ENCODE measurements at places on chromosomes 16 and 17.
A peak's percentile ranks its signal among the peaks of the same experiment; 100 is the strongest.

- no peak for DNase-seq
Observed at GRCh38 chr17:50815400-50815799, 20.0 kb upstream of the WFIKKN2 start.

GRCh38 chr16:1297018-1297696 is 12.3 kb upstream of the UBE2I start:
- no peak for DNase-seq

DNA sequence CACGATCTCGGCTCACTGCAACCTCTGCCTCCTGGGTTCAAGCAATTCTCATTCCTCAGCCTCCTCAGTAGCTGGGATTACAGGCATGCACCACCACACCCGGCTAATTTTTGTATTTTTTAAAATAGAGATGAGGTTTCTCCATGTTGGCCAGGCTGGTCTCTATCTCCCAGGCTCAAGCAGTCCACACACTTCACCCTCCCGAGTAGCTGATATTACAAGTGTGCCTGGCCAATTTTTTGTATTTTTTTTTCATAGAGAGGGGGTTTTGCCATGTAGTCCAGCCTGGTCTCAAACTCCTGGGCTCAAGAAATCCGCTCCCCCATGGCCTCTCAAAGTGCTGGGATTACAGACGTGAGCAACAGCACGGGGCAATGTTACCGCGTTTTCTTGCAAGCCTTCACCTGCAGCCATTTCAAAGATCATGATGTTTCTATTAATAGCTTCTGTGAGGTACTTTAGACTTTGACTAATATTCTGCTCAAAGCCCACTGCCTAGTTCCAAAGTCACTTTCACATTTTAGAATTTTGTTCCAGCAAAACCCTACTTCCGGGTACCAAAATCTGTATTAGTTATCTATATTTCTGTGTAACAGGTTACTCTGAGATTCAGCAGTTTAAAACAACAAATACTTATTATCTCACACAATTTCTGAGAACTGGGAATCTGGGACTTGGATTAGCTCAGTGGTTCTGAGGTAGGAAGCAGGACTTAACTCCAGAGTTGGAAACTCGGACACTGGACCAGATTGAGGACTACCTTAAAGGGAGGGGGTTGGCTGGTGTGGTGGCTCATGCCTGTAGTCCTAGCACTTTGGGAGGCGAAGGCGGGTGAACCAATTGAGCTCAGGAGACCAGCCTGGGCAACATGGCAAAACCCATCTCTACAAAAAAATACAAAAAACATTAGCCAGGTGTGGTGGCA is 12.0 kb upstream of the MED13 start:
- DNase-seq: no peak

DNA sequence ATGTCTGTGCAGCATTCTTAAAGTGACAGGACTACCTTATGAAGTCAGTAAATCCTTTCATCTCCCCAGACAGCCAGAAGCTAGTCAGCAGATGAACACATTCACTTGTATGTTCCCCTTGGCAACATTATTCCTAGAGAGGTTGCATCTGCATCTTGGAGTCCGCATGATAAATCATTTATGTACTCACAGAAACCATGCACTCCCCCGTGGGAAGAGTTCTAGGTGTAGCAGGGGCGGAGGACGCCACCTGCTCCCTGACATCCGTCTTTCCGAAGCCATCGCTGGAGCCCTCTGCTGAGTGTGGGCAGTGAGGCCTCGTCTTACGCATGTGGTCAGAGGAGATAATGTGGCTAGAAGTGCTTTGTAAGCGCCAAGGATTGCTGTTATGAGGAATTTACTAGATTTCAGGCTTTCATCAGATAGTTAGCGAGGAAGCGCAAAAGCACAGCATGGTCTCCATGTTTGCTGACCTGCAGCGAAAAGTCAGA is 144.5 kb downstream of the RPTOR start:
- DNase-seq: no peak

- DNase-seq: no peak
Observed at GRCh38 chr17:78915872-78916632, 9.1 kb downstream of the TIMP2 start.

DNA sequence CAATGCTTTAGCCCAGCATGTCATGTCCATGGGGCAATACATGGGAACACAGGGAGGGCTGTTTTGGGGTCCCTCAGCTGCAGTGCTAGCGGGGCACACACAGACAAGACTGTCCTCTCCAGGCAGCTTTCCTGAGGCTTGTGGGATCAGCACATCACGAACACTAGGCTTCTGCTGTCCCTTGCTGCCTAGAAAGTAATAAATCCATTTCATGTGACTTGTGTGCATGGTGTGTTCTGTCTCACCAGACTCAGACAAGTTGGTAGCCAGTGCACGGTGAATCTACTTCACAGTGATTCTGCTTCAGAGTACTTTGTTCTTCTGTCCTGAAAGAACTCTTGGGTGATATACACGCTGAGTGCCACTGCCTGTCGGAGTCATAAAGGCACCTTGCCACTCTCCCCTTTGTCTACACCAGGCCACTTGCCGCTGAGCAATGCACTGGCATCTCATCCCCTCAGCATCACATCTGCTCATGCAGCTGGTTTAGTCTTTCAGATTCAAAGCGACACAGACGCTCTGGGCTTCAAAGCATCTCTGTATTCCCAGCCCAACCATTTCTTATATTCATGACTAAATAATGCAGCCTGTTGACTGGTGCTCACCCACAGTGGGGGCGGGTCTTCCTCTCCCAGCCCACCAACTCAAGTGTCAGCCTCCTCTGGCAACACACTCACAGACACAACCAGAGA is 95.2 kb upstream of the COX10 start:
- DNase-seq: no peak

DNA sequence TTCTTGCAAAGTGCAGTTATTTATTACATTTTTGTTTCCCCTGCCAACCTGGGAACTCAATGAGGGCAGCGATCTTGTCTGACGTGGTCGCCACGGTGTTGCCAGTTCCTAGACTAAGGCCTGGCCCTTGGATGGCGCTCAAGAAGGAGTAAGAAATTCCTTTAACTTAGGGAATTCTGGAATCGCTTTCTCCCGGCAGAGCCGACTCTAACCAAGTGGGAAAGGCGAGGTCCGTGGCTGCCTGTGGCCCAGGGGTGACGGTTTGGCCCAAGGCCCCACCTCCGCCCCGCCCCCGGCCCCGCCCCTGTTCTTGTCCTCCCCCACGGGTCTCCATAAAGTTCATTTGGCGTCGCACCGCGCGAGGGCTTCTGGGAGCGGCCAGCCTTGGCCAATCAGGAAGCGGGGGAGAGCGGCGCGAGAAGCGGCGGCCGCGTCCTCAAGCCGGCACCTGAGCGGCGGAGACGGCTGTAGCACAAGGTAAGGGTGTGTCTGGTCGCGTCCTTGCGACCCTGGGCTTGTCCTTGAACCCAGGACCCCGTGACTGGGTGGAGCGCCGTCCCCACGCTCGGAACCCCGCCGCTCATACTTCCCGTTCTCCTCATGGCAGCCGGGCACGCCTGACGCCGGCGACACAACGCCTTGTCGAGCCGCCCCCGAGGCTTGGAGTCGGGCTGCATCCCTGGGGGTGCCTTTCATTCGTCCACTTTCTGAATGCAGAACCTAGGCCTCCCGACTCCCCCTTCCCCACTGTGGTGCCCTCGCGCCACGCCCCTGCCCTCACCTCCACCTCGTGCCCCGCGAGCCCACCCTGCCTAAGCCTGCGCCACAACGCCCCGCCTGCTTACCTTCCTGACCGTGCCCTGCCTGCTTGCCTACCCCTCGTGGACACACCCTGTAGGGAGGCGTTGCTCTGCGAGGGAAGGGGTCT is at the start of gene NUP93:
NUP93 (plus strand) TSS at position 395 of the 928 bp plus-strand sequence. CDS start 18,119 bp downstream, outside the sequence.
- DNase-seq: peak; percentile 74

DNA sequence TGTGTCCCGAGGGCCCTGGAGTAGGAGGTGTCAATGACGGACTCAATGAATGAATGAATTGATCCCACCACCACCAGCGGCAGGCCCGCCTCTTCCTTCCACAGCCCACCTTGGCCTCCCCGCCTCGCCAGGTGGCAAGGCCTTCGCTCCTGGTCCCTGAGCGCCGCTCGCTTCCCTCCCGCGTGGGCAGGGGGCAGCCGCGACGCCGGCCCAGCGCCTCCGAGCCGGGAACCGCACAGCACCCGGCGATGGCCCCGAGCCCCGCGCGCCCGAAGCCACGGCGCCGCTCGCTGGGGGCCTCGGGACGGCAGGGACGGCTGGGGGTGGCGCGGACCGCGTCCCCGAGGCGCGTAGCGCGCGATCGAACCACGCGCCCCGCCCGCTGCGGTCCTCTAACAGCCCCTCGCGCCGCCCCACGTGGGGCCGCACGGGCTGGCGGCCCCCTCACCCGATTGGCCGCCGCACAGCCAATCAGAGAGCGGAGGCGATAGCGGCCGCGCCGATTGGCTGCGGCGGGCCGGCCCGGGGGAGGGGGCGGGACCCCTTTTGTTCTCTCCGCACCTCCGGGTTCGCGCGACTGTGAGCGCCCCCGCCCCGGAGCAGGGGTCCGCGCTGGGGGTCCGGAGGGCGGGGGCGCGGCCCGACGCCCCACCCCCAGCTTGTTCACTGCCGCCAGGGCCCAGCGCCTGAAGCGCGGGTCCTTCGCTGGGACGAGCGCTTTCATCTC is 31.4 kb downstream of the ACTG1 start:
- no peak for DNase-seq

- no peak for DNase-seq
Observed at GRCh38 chr17:10360578-10360977, 12.2 kb downstream of the MYH13 start.

- DNase-seq: no peak
Observed at GRCh38 chr17:48597778-48598631, 4.4 kb upstream of the HOXB5 start.

DNA sequence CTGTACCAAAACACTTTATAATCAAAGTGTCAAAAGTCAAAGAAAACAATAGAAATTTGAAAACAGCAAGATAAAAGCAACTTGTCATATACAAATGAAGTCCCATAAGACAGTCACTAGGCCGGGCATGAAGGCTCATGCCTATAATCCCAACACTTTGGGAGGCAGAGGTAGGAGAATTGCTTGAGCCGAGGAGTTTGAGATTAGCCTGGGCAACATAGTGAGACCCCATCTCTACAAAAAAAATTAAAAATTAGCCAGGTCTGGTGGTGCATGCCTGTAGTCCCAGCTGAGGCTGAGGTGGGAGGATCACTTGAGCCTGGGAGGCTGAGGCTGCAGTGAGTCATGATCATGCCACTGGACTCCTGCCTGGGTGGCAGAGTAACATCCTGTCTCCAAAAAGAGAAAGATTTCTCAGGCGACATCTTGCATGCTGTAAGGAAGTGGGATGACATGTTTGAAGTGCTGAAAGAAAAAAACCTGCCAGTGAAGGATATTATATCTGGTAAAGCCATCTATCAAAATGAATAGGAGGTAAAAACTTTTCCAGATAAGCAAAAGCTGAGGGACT is 98.7 kb upstream of the NACA2 start:
- DNase-seq: no peak

- no peak for DNase-seq
Observed at GRCh38 chr16:15976929-15977637, 27.7 kb downstream of the ABCC1 start.

DNA sequence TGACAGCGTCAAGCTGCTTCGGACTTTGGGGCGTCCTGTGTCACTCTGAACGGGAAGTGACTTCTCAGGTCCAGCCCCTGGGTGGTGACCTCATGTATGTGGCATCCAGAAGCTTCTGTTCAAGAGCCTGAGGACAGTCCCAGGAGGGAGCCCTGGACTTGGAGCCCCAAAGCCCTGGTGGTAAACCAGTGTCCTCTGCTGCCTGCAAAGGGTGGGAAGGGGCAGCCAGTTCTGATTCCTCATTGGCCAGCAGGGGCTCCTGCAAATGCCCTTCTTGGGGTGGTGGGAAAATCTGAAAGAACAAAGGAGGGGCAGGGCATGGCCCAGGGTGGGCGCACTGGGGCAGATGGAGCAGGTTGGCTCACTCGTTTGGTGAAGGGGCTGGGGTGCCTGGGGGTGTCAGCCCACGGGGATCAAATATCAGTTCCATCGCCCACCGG is 1.6 kb downstream of the OSGIN1 start:
- DNase-seq: no peak

GRCh38 chr16:19377864-19378263 is 39.8 kb upstream of the TMC5 start:
- DNase-seq: no peak

- no peak for DNase-seq
Observed at GRCh38 chr16:23015580-23015979, 133.7 kb downstream of the USP31 start.

DNA sequence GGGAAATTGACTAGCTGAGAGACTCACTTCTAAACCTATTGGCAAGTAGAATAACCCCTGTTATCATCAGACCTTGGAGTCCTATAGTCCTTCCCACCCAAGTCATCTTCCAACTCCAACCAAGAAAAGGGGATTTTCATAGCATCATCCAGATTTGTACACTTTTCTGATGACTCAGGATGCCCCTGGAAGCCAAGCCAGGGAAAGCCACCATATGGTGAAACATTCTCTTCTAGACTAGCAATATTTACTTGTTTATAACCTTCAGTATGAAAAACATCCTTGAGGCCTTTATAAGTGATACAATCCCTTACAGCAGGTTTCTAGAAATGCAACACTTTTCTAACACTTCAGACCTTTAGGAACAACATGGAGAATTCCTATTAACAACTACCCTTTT is 618.8 kb upstream of the CDH11 start:
- DNase-seq: no peak

- DNase-seq: no peak
Observed at GRCh38 chr17:62823111-62823893, 15.2 kb upstream of the MARCHF10 start.

- no peak for DNase-seq
Observed at GRCh38 chr16:66402591-66403230, 24.4 kb upstream of the BEAN1 start.

DNA sequence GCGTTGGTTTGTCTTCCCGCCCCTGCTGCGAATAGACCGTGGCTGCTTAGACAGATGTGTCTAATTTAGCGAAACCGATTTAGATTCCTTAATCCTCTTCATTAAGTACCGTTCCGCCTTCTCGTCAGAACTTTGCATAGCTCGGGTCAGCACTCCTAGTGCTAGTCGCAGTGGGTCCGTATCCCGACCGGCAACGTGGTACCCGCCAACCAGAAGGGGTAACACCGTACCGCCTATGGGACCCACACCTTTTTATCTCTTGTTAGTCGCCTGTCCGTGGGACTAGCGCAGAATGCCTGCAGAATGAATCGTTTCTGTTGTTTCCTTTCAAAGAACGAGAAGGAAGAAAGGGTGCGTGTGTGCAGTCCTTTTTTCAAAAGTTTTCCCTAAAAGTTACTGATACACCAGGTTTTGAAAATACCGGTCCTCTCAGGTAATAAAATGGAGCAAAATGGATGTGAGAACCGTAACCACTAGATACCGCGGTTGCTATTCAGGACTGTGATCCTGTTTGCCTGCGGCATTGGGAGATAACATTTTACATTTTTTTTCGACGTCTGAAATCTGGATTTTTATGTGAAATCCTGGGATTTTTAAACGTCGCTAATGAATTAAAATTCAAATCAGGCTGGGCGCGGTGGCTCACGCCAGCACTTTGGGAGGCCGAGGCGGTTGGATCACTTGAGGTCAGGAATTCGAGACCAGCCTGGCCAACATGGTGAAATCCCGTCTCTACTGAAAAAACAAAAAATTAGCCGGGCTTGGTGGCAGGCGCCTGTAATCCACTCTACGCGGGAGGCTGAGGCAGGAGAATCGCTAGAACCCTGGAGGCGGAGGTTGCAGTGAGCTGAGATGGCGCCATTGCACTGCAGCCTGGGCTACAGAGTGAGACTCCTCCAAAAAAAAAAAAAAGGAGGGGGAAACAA is 998 bp upstream of the SRSF1 start:
- DNase-seq: no peak

- DNase-seq: no peak
Observed at GRCh38 chr16:87195161-87195560, 122.0 kb downstream of the C16orf95 start.

GRCh38 chr17:31174215-31174614 is 79.4 kb downstream of the NF1 start:
- no peak for DNase-seq
